ENCODE measurements at places on chromosomes 4 and X.

- DNase-seq: no peak
Observed at GRCh38 chrX:48998391-48998790, 3.7 kb downstream of the GRIPAP1 start.

DNA sequence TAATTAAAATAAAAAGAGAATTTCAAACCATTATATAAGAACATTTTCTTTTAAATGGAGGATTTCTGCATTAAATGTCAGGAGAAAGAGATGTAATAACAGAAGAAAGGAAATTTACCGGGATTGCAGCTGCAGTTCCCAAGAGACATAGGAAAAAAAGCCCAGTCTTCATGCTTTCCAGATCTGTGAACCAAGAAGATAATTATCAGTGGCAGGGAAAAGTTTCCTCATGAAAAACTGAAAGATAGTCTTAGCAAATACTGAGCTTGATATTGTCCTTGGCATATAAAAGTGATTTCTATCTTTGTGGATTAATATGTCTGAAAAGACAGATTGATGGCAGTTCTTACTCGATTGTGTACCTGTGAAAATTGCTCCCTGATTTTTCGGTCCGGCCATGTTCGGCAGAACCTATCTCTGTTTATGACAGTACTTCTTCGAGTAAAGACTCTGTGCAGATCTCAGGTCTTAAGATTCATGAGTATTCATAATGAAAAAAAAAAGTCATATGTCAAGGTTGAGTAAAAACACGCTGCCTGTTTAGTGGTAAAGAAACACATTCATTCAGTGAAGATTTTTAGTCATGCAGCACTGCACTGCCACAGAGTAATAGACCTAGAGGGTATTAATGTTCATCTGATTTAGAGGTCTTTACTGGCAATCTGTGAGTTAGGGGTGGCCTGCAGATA lies 29.6 kb downstream of the SPARCL1 start:
- DNase-seq: no peak

DNA sequence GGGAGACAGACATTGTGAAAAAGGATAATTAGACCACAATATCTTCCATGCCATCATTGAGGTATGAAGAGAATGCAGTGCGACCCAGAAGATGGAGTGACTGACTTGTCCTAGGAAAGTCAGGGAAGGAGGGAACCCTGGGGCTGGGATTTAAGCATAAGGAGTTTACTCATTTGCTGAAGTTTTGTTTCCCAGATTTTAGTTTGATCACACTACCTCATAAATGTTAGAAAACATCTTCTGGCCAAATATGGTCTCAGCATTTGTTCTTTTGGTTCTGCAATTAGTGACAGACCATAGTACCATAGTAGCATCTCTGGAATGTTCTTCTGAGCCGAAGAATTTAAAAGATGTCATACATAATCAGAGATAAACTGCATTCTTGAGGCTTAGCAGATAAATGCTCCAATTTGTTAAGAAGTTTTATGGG lies 96.5 kb upstream of the PGRMC2 start:
- no peak for DNase-seq

- no peak for DNase-seq
Observed at GRCh38 chr4:26171941-26172340, 148.9 kb upstream of the RBPJ start.

- no peak for DNase-seq
Observed at GRCh38 chrX:149950681-149951080, 12.4 kb upstream of the EOLA2 start.

GRCh38 chr4:123455360-123455759 lies 58.8 kb downstream of the SPRY1 start:
- DNase-seq: no peak

GRCh38 chr4:24849756-24850155 lies 54.4 kb downstream of the SOD3 start:
- DNase-seq: no peak

DNA sequence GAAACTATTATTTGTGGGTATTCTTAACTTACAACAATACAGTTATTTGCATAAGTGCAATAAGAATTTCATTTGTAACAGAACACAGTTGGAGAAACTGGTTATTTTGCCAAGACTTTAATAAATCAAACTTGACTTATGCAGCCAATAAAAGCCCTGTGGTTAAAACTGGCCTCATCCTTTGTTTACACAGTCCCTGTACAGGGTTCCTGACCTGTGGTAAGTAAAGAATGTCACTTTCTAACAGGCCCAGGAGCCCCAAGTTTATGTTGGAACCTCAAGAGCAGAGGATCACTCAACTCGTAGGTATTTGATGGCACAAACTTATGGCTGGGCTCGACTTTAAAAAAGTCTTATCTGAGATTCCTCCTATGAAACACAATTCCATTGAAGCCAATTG lies 88.6 kb upstream of the PTCHD1 start:
- no peak for DNase-seq

- no peak for DNase-seq
Observed at GRCh38 chr4:113080624-113081023, 31.2 kb downstream of the ANK2 start.

DNA sequence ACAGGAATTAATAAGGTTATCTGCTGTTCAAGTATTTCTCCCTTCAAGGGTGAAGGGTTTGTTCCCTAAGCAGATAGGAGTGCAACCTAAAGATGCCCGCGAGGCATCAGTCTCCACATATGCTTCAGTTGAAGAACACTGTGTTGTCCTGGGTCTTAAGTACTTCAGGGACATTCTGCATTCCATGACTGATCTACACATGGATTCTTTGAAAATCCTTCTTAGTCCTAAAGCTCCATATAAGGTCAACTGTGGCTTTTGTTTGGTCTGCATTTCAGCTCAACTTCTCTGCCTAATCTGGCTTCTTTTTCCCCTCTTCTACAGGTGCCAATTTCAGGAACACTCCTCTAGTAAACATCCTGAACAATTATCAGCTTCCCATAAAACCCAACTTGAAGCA lies 21.8 kb upstream of the CTSO start:
- DNase-seq: no peak

- DNase-seq: no peak
Observed at GRCh38 chr4:109432696-109433095, 919 bp upstream of the SEC24B start.

GRCh38 chr4:71066737-71067716 lies 73.6 kb downstream of the DCK start:
- DNase-seq: no peak

Data from stimulated activated CD4-positive, alpha-beta T cell treated with anti-CD3 and anti-CD28 coated beads, TNF-alpha, amount 100 ng/mL, for 48 hours (primary cell).